Cerebellum (tissue), 4 donors: ENCODE measurements at places on chromosomes 12 and 14. TPM values are rescaled to one million over a fixed set of nuclear protein-coding genes. Genes with fewer than 3 reads are reported as not detected.

DNA sequence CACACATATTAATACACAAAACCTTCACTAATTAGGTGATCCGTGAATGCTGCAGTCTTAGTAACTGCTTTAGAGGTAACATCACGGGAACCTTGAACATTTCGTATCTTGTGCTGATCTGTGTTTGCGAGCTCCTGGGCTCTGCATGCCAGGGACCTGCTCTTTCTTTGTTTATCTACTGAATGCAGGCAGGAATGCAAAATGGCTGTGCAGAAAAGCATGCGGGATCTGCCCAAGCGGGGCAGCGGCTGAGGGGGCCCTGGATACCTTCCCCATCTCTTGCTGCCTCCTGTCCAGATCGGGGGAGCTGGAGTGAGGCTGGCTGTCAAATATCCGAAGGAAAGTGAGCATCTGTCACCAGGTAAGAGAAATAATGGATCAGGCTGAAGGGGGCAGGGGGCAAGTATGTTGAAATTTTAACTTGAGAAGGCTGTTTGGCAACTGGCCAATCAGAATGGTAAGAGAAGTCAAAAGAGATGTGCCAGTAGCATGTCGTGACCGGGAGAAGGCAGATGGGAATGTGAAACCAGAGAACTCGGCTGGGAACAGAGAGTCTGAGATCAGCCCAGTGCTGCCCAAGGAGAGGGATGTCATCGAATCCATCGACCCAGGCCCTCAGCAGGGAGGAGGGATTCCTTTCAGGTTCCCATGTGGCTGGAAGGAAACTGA lies 191.4 kb downstream of the TTC7B start:
- no peak for DNase-seq

DNA sequence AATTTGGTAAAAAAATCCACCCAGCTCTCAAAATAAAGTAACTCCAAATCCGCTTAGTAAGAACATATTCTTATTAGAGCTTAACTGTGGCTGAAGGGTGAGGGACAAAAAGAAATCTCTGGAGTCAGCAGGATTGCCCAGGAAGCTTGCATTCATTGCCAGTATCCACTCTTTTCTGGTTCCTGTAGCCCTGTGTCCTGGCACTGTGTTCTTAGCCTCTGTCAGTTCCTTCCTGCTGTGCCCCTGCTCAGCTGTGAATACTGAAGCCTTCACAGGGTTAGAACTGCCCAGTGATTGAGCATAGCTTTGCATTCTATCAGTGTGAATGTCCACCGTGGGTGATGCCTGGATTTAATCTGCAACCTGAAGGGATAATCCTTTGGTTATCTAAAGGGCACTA lies 266.9 kb upstream of the PELI2 start:
- peak; percentile 53 for DNase-seq

DNA sequence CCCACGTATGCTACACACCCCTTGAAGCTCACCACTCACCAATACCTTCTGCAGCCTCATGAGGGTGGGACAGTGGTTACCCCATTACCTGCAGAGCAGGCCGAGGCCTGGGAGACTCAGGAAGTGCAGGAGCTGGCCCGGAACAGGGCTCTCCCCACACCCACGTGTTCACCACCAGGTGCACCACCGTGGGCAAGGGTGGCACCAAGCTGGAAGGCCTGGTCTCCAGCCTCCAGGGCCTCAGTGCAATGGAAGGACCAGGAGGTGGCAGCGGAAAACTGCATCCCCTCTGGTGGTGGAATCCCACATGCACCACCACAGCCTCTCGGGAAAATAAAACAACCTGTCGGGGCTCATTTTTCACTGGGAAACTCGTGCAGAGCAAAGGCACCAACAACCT lies 36.4 kb downstream of the ITPK1 start:
- DNase-seq, result no peak

- DNase-seq, result peak; percentile 30
Measured at GRCh38 chr14:105021656-105022275, 883 bp upstream of the CDCA4 start.

- DNase-seq, result peak; percentile 64
Measured at GRCh38 chr12:3492793-3493042, 1.7 kb downstream of the PRMT8 start.

Gene TUBA1A
- 3,426 TPM for total RNA-seq

Gene KDM5A
- total RNA-seq, result 71.9 TPM

Gene AKAP6
- 223 TPM for total RNA-seq

Gene ESRRB
- total RNA-seq, result 8.3 TPM
